ENCODE measurements at places on chromosomes 2 and 18.

DNA sequence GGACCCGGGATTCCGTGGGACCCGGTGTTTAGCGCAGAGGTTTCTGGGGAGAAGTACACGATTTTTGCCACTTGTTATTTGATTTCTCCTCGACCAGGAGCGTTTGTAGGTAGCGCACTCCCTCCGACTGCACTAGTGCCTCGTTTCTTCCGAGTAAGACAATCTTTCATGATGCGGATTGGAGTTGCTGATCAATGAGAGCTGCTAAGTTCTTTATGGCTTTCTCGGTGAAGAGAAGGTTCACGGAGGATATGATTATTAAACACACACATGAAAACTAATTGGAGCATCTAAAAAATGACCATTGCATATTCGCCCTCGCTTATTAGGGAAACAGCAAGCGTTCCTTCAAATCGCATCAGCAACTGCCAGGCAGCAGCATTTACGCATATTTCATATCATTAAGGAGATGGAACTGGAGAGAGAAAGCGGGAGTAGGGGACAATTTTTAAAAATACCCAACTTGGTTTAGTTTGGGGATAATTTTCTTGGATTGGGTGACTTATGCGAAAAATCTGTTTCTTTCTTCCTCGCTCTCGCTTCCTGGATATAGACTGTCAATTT, 616 bp downstream of the EML6 start:
- no peak for DNase-seq

GRCh38 chr18:11976315-11977152, 4.8 kb upstream of the IMPA2 start:
- no peak for DNase-seq

- DNase-seq: no peak
Observed at GRCh38 chr2:127188797-127189196, 31.3 kb downstream of the CYP27C1 start.

DNA sequence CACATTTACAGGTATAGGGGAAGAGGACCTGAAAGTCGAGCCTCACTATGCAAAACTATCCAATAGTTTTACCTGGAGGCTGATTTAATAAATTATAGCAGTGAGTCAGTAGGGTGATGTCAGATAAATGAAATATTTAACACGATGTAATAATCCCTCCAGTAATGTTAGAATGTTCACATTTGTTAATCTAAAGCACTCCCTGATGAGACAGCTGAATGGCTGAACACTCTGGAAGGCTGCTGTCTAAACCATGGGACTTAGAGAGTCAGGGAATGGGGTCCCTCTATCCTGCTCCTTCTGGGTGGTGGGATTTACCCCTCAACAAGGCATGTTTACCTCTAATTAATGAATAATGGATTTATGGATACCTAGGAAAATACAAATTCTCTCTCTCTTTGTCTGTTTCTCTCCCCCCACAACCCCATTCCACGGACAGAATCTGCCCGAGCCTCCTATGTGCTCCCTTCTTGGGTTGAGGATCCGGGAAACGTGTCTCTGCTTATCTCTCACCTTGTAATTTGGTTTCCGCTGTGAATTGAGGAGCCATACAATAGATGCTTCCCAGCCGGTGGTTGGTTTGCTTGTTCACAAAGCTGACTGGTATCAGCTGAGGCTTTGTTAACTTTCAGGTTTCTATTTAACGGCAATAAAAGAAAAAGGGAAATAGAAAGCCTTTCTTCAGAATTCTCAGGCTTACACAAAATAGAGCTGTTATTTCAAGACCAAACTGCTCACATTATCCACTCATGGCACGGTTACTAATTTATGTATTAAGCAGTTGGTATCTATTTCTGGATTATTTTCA, 25.9 kb downstream of the LRRC30 start:
- no peak for DNase-seq

GRCh38 chr2:121451398-121451797, 79.3 kb upstream of the RNU4ATAC start:
- no peak for DNase-seq

DNA sequence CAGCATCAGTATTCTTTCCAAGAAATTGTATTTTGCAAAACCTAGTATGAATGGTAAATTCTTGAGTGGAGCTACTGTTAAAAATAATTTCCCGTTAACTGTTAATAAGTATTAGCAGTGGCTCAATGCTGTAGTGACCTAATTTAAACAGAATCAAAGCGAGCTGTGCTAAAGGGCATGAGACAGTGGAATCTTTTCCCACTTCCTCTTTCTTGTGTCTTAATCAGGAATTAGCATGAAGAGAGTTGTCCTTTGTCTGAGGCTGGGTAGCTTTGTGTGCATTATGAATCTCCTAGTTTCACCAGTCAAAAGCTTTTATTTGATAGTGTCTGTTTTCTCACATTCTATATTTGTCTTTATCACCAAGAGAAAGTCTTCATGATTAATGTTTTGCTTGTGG, 298.8 kb upstream of the GCFC2 start:
- DNase-seq: no peak

GRCh38 chr2:187544371-187545080, 9.7 kb downstream of the TFPI start:
- no peak for DNase-seq
